Activated T-helper 1 cell treated with anti-CD3 and anti-CD28 coated beads, Interleukin-12 subunit alpha, Interleukin-12 subunit beta, Interleukin-2, Interleukin-4 antibody, amounts not matched to agents 30 ng/mL and 10 ng/mL and 1 ng/mL, durations not matched to agents 14 hours and 24 hours and 36 hours (primary cell): ENCODE measurements at places on chromosomes 6 and 20. TPM values are rescaled to one million over a fixed set of nuclear protein-coding genes. Genes with fewer than 3 reads are reported as not detected.
A peak's percentile ranks its signal among the peaks of the same experiment; 100 is the strongest.

DNA sequence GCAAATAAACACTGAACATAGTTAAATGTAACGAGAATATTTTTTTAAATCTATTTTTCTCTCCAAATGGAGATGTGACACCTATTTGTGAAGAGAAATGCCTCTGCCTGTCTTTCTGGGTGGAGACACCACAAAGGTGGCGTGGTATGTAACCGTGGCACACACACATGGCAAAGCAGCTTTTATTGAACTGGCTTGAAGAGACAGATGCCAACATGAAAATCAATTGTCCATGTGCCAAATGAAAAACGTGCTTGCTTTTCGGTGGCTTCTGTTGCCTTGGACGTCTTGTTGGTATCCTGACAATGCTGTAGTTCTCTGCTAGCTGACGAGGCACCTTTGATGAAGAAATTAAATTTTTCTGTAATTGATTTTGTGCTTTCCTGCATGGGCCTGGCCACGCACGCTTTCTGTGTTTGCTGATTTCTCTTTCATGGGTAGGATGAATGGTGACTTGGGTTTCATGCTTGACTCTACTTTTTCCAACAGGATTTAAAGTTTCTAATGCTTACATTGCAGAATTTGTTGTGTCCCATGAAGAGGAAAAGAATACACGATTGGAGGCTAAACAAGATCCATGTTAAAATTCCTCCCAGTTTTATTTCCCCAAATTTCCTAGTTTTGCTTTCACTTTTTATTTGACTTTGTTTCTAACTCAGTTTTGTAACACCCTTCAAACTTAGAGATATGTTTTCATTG, 202.6 kb downstream of the TMEM242 start:
- no peaks in the 10 kb centered on the region for H3K27me3 ChIP-seq
- DNase-seq = no peak
- H3K36me3 ChIP-seq = peaks cover 15% of the 10 kb centered on the region
- no peak overlapping the region for H3K4me3 ChIP-seq
- peaks cover 8% of the 10 kb centered on the region for H3K4me1 ChIP-seq

COL9A3 gene
- not detected in 2 replicates for total RNA-seq

- H3K4me1 ChIP-seq = peaks cover 7% of the 10 kb centered on the region
- H3K4me3 ChIP-seq = no peak overlapping the region
- no peak overlapping the region for H3K27ac ChIP-seq
- H3K27me3 ChIP-seq = peaks cover 10% of the 10 kb centered on the region
- no peak for DNase-seq
Measured at GRCh38 chr6:155038104-155038503, 43.0 kb downstream of the TIAM2 start.

GRCh38 chr6:167044696-167045095, 45.5 kb downstream of the CEP43 start:
- H3K27me3 ChIP-seq = no peaks in the 10 kb centered on the region
- H3K4me3 ChIP-seq = no peak overlapping the region
- DNase-seq = no peak
- no peak overlapping the region for H3K27ac ChIP-seq

GRCh38 chr20:39874049-39874893, 814.8 kb downstream of the MAFB start:
- H3K4me3 ChIP-seq = no peak overlapping the region
- H3K36me3 ChIP-seq = no peaks in the 10 kb centered on the region
- no peaks in the 10 kb centered on the region for H3K4me1 ChIP-seq
- H3K27me3 ChIP-seq = no peaks in the 10 kb centered on the region
- peak; percentile 0 for DNase-seq
- no peak overlapping the region for H3K27ac ChIP-seq

GMDS gene
- total RNA-seq = 44.5 and 53.4 TPM in 2 replicates

- H3K4me1 ChIP-seq = peaks cover 79% of the 10 kb centered on the region
- H3K27ac ChIP-seq = peak overlapping the region; percentile 15
- H3K27me3 ChIP-seq = no peaks in the 10 kb centered on the region
- H3K4me3 ChIP-seq = no peak overlapping the region
Measured at GRCh38 chr6:144352331-144352730, 67.2 kb downstream of the UTRN start.

GRCh38 chr6:41780551-41781365, at the start of gene PRICKLE4:
PRICKLE4 (plus strand) TSS chr6:41780782; CDS start chr6:41783474, 2,692 bp downstream.
- no peak for DNase-seq
- H3K27ac ChIP-seq = peak within 1 kb of the TSS; percentile 63
- H3K4me1 ChIP-seq = peaks cover 19% of the 10 kb centered on the region
- peaks cover 14% of the 10 kb centered on the region for H3K27me3 ChIP-seq
- H3K36me3 ChIP-seq = no peaks in the 10 kb centered on the region
- peak within 1 kb of the TSS; percentile 81 for H3K4me3 ChIP-seq
